HEK293T (cell line): ENCODE measurements at places on chromosomes 12 and 14.

DNA sequence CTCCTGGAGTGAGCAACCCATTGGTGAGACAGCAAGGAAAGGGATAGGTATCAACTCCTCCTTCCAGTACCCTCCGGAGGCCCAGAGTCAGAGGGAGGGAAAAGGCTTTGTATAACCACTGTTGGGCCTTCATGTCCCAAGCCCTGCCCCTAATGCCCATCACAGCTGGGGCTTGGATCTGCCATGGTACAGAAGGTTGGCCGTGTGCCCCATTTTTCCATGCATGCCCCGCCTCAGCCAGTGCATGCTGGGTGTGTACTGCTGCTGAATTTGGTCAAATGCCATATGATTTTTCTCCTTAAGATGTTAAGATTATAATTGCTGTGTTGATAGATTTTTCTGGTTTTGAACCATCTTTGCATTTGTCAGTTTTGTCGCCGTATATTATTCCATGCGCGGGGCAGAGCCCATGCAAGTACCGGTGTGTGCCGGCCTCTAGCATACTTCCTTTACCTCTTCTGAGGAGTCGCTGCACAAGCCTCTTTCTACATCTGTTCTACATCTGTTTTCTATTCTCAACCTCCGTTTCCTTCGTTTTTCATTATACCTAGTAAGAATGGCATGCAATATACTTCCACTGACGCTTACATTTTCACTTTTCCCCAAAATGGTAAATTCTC is 26.6 kb downstream of the PPP2R5C start:
- no peak for DNase-seq

GRCh38 chr14:78863143-78863542 is 693.0 kb downstream of the NRXN3 start:
- DNase-seq: peak; percentile 35

DNA sequence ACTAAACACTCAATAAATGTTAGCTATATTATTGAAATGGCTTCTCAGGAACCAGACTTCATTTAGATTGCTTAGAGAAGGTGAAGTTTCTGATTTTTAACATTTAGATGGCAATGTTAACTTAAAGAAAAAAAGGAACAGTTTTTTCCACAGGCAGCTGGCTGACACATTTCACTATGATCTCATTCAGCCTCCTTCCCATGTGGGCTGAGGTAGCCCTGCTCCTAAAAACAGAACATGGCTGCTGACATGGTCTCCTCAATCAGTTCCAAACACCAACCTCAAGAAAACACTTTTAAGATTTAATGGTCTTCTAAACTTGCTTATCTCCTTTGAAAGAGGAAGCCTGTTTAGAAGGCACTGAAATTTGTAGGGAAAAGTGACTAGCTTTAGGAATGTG is 23.8 kb downstream of the GNS start:
- no peak for DNase-seq

GRCh38 chr14:91114079-91115065 is 499 bp downstream of the DGLUCY start:
- no peak for DNase-seq

- no peak for DNase-seq
Measured at GRCh38 chr12:40382217-40382616, 157.4 kb downstream of the LRRK2 start.

DNA sequence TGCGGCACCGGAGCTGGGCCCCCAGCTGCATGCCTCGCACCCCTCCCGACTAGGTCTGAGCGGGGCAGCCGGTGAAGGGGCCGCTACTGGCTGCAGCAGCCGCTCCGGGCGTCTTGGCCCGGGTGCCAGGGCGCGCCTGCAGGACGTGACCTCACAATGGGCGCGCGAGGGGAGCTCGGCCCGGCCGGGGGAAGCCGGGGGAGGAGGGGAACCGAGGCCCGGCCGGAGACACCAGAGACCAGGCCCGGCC is 353 bp downstream of the BAG5 start:
- no peak for DNase-seq

GRCh38 chr12:22731236-22731635 is 106.3 kb downstream of the ETNK1 start:
- no peak for DNase-seq

DNA sequence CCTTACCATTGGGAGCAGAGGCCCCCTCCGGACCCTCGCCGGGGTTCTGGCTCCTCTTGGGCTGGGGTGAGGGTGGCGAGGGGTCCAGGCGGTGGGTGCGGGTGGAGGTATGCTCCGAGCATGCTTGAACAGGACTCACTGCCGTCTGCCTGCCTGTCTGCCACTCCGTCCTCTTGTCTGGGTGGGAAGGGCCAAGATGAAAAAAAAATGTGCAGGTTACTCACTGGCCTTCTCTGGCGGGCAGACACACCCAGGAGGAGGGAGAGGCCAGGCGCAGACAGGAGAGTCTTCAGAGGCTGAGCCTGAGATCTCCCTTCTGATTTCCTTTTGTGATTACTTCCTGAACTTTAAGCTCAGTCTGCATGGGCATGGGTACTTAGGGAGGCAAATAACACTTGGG is 76.1 kb downstream of the STON2 start:
- peak; percentile 58 for DNase-seq
